ENCODE measurements at places on chromosomes 2 and 18.

DNA sequence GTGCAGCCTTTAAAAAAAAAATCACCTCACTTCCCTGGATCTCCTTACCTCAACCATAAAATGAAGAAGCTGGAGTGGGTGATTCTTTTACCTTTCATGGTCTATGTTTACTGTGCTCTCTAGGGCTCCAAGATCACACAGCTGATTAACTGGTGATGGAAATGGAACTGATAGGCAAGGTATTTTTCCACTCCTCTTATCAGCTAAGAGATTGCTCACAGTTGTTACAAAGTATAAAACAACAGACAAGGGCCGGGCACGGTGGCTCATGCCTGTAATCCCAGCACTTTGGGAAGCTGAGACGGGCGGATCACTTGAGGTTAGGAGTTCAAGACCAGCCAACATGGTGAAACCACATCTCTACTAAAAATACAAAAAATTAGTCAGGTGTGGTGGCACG is 14.5 kb downstream of the RPS27A start:
- no peak for DNase-seq

GRCh38 chr2:219298759-219299371 is 10.3 kb downstream of the PTPRN start:
- peak; percentile 89 for DNase-seq

DNA sequence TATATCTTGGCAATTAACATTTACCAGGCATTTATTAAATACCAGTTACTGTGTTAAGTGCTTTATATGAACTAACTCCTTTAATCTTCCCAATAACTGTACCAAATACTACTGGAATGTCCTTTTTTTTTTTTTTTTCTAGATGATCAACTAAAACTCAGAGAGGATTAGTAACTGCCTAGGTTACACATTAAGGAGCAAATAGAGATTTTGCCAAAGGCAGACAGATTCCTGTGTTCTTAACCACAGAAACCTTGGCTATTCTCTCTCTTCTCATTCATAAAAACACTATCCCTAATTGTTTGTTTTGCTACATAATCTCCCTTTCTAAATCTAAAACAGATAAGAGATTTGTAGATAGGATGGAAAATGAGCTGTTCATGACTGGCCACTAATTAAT is 13.3 kb downstream of the DHX57 start:
- DNase-seq: no peak

DNA sequence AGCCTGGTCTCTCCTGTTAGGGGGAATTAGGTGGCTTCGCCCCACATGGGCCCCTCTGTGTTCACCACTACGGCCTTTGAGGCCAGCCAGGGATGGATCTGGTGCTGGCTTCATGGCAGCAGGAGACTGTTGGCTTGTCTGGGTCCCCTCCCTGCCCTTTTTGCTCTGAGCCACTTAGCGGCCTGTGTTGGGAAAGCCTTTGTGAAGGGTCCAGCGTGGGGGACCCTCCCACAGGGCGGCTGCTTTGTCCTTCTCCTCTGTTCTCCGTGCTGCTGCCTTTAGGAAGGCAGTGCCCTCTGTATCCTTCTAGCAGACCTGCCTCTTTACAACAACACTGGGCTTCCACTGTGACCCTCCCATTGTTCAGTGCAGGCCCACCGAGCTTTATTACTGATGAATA is 118.4 kb downstream of the TSN start:
- no peak for DNase-seq

- DNase-seq: no peak
Measured at GRCh38 chr2:204892506-204893255, 347.4 kb downstream of the PARD3B start.

GRCh38 chr2:119772128-119772527 is 12.4 kb downstream of the PTPN4 start:
- DNase-seq: no peak

- no peak for DNase-seq
Measured at GRCh38 chr18:13622751-13623150, 103.6 kb downstream of the FAM210A start.

GRCh38 chr18:24396082-24396633 is 1.5 kb downstream of the OSBPL1A start:
- no peak for DNase-seq

DNA sequence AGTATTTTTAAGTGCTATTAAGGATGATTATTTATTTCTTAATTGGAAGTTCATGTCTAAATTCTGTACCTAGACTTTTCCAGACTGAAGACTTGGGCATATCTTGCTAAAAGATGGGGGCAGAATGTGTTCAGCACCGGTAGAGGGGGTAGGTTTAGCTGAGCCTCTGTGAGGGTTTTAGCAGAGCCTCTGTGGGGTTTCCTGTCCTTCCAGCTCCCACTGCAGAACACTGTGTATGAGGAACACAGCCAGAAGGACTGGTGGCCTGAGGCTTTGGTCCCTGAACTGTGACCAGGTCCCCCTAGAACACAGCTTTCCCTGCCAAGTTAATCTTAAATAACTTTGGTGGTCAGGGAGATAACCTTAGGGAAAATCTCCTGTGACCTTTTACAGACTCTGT is 123.4 kb upstream of the EPC2 start:
- DNase-seq: no peak

DNA sequence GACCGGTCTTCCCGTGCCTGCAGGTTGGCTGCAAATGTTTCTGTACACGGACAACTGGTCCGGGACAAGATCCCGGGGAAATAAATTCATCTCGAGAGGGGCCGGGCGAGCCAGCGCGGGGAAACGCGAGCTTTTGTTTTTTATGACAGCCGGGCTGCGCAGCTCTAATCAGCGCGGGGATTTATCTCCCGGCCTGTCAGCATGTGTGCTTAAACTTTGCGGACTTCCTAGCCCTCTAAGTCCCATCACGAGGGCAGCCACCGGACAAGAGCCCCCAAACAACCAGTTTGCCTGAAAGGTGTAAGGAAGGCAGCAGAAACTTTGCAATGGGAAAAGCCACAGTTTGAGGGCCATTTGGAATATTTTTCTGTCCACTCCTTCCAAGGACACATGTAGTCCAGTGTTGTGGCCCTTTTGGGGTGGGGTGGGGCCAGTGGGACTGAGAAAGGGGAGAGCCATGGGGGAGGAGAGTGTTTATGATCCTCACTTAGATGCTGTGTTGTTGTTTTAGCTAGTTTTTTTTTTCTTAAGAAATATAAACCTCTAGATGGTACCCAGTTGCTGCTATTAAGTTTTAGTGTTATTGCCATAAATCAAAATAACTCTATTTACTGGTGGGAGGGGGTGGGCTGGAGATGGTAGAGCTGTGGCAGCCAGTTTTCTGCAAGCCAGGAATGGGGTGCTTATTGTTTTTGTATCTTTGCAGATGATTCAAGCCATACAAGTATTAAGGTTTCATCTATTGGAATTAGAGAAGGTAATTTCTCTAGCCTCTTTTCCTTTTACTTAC is 6.0 kb downstream of the MEIS1 start:
- DNase-seq: no peak

- no peak for DNase-seq
Measured at GRCh38 chr2:20231598-20232026, 6.7 kb upstream of the SDC1 start.

- no peak for DNase-seq
Measured at GRCh38 chr2:78780864-78781583, 244.5 kb upstream of the REG3G start.

DNA sequence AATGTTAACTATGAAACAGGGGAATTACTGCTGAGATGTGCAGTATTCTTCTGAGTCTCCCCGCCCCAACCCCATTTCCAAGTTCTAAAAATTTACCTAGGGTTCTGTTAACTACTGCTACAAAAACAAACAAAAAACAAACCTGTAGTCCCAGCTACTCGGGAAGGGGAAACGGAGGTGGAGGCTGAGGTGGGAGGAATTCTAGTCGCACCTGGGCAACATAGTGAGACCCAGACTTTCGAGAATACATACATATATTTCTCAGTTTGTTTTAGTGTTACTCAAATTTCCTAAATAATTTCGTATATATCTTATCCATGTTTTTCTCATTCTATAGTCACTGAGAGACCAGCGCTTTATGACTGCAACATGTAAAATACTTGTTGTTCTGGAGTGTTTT is 989 bp downstream of the STAM2 start:
- DNase-seq: no peak

GRCh38 chr2:58740426-58740825 is 499.3 kb upstream of the FANCL start:
- no peak for DNase-seq

GRCh38 chr2:160672211-160672610 is 178.6 kb upstream of the RBMS1 start:
- no peak for DNase-seq

DNA sequence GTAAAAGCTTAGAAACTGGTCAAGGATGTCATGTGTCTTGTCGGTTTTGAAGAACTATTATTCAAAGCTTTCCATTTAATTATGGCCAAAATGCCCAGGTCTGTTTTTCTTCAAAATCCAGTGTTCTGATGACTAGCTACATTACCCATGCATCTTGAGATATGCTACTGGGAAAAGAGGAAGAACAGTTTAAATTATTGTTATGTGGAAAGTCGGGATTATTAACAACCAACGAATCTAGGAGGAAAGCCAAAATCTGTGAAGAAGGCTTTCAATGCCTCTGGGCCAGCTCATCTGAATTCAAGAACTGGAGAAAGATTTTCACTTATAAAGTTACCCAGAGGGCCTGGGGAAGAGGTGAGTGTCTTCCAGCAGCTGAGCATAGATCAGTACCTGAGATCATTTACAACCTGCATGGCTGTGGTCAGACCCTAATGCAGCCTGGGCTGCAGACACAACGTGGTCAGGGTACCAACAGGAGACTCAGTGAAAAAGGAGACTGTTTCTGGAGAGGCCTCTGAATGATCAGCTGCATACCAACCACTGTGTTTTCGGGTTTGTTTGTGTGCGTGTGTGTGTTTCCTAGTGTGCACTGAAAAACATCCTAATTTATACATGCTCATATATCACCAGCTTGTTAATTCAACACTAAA is 308.5 kb downstream of the NRXN1 start:
- DNase-seq: no peak

- no peak for DNase-seq
Measured at GRCh38 chr2:17171446-17172049, 346.7 kb downstream of the RAD51AP2 start.

- DNase-seq: peak; percentile 39
Measured at GRCh38 chr18:2589345-2590068, 18.1 kb downstream of the NDC80 start.

DNA sequence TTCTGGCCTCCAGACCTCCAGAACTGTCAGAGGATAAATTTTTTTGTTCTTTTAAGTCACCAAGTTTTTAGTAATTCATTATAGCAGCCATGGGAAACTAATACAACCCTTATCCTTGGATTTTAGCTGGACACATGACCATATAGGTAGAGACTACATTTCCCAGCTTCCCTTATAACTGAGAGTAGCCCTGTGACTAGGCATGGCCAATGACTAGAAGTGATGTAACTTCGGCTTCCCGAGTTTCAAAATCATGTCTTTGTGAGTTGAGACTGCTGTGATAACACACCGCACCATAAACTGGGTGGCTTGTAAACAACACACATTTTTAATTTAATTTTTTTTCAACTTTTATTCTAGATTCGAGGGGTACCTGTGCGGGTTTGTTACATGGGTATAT is 134.0 kb upstream of the SERTAD2 start:
- DNase-seq: no peak

DNA sequence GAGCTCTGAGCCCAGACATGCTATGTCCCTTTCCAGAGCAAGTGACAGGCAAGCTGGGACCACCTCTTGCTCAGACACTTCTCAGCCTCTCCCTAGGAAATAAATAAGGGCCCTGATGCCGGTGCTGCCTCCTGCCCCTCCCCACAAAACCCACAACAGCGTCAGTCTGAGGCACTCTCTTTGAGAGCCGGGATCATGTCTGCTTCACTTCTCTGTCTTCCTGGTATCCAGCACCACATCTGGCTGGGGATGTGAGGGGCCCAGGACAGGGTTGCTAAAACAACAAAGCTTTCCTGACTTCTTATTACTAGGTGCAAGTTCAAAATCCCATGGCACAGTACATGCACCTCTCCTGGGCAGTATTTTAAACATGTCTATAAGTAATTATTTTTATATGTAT is 103.9 kb upstream of the GLI2 start:
- DNase-seq: no peak

- DNase-seq: no peak
Measured at GRCh38 chr2:197229509-197230443, 80.8 kb downstream of the ANKRD44 start.

DNA sequence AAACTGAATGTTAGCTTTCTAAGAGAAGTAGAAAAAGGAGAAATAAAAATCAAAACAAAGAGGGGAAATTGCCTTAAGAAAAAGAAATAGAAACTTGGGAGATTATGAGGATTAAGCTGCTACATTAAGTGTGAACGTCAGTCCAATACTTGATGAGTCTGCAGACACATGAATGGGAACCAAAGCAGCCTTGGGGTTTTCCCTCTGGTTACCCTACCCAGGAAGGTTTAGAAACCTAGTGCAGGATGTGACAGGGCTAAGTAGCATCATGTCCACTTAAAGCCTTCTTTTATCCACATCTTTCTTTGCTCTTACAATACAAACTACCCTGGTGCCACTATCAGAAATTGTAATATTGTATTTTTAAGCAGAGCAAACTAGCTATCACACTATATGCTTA is 22.3 kb downstream of the SLC35F5 start:
- no peak for DNase-seq

GRCh38 chr18:45321520-45321919 is 293.8 kb upstream of the SLC14A2 start:
- DNase-seq: no peak

DNA sequence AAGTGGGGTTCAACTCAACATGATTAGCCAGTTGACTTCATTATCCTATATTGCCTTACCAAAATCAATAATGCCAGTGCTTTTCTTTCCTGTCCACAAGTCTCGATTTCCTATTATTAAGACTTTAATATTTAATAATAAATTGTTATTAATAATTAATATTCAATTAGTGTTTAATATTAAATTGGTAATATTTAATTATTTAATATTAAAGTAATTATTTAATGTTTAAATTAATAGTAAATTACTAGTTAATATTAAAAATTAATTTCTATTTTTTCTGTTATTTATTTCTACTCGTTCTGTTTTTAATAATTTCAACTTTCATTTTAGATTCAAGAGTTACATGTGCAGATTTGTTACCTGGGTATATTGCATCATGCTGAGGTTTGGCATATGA is 243.2 kb downstream of the GULP1 start:
- no peak for DNase-seq

DNA sequence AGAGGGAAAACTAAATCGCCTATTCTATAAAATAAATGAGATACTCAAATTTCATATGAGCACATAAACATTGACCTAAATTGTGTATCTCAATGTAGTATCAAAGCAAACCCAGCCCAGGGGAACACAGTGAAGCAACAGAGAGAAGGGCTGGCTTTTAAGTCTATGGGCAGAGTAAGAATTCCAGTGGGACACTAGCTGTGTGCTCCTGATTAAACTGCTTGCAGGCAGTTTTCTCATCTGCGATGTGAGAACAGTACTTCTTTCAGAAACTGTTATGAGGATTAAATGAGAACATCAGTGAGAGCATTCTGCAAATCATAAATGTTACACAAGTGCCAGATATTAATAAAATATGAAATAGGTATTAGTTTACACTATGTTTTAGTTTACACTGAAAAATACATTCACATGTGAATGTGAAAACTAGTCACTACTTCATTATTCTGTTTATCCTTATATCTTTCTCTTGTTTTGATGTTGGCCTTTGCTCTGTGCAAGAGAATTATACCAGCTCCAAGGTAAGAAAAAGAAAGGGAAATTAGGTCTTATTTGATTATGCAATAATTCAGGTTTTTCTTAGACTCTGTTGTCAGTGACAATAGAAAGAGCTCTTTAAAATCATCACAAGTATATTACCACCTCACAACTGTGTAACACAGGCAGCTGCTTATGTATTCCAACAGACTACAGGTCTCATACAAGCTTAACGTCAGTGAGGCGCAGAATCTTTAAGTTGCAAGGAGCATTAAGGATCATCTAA is 47.5 kb downstream of the GAREM1 start:
- DNase-seq: no peak

Data from CD4-positive, alpha-beta T cell treated with Interferon alpha-2 for 1 hour (primary cell).